Renal cortical epithelial cell (primary cell): ENCODE measurements at places on chromosomes 7 and 10. TPM values are rescaled to one million over a fixed set of nuclear protein-coding genes. Genes with fewer than 3 reads are reported as not detected.

MSANTD7 gene
- 17.6 and 20.7 TPM in 2 replicates for total RNA-seq

DNA sequence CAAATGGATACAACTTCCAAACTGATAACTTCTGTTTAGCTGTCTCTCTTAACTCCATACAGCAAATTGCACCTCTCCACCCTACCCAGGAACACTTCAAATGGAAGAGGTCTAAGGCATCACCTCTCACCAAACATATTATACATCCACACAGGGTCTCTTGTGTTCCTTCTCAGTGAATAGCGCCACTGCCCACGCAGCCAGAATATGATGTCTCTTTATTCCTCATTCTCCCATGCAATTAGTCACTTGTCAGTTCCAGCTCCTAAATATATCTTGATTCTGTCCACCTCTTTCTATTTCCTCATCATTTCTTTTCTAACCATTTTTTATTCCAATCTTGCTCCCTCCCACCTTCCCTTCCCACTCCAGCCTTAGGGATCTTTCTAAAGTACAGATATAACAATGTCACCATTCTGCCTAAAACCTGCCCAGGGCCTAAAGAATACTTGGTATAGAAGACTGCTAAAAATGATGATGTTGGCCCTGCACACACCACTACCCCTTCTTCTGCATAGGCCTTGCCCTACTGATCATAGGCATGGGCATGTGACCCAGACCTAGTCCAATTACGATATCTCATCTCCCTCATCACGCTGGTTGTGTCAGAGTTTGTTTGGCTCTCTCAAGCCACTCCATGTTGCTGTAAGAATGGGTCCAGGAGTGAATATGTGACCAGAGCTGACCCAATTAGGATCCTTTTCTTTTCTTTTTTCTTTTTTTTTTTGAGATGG, 5.7 kb upstream of the TSPAN14 start:
- no peak for DNase-seq

TCAF2 gene
- total RNA-seq, result 0.35 and 2.3 TPM in 2 replicates

ELN gene
- 0.15 and 0.17 TPM in 2 replicates for total RNA-seq

MYL7 gene
- total RNA-seq, result not detected in 2 replicates

DNA sequence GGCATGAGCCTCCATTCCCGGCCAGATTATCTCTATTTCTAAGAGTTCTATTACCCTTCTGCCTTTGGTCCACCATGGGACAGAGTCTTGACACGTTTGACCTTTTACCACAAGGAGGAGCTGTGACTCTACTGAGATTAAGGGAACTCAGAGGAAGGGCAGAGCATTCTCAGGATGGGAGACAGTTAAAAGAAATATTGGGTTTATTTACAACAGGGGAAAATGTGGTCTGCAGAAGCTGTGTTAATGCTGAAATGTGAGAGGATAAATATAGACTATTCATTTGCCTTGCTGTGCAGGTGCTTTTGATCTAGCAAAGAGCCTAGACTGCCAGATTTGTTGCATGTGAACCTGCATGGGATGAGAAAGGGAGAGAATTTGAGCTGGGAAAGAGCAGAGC, 45.8 kb upstream of the PRSS58 start:
- DNase-seq, result no peak

GRCh38 chr7:128366300-128366699, 4.8 kb upstream of the PRRT4 start:
- DNase-seq, result no peak

DNA sequence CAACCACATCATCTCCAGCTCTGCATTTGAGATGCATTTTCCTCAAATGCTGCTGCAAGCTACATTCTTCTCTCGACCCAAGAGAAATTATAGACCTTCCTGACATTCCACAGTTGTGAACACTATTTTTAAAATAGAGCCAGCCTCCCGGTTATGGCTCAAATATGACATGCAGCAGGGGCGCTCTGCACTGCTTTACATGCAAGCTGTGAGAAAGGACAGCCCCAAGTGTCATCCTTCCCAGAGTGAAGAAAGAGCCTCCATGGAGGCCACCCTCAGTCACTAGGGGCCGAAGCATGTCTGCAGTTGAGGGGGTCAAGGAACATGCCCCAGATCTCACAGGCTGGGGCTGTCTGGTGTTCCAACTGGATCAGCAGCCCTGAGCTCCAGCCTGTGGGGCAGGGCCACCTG, 63.9 kb upstream of the CHST15 start:
- no peak for DNase-seq

MKRN1 gene
- total RNA-seq, result 76.6 and 119 TPM in 2 replicates
